ENCODE measurements at places on chromosomes 1 and 21. TPM values are rescaled to one million over a fixed set of nuclear protein-coding genes. Genes with fewer than 3 reads are reported as not detected.

The OLIG1 gene
- total RNA-seq = not detected

The MYBPH gene
- 0.18 TPM for total RNA-seq

The SLC25A44 gene
- 15.2 TPM for total RNA-seq

The SH2D5 gene
- 1.7 TPM for total RNA-seq

The TNFRSF25 gene
- total RNA-seq = 2.0 TPM

The SOAT1 gene
- total RNA-seq = 19.0 TPM

The PEAR1 gene
- 17.9 TPM for total RNA-seq

The TSPAN2 gene
- total RNA-seq = under 0.01 TPM

The ZNF683 gene
- not detected for total RNA-seq

The SYCP1 gene
- total RNA-seq = not detected

The CD247 gene
- not detected for total RNA-seq

Data from myometrial cell (primary cell).